ENCODE measurements at places on chromosomes 3 and 15.

DNA sequence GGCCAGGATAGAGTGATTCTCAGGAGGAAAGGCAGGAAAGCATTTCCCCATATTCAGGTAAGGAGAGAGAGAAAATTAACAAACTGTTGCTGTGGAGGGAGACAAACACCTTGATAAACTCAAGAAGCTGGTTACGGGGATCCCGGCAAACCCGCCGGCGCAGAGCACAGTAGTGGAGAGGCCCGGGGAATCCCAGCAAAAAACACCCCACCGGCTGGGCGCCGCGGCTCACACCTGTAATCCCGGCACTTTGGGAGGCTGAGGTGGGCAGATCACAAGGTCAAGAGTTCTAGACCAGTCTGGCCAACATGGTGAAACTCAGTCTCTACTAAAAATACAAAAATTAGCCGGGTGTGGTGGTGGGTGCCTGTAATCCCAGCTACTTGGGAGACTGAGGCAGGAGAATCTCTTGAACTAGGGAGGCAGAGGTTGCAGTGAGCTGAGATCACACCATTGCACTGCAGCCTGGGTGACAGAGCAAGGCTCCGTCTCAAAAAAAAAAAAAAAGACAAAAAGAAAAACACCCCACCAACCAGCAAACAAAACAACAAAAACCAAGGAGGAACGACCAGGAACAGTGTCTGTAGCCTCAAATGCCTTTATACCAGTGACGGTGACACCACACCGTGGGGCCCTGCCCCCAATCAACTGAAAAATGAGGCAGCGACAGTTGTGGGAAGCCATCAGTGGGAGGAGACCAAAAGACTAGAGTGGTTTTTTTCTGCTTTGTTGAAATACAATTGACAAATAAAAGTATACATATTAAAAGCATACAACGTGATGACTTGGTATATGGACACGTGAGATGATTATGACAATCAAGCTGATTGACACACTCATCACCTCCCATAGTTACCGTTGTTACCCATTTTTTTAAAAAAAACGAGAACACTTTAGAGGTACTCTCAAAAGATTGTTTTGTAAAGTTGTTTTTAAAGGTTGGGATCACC is 40.2 kb upstream of the IDH2 start:
- DNase-seq: peak; percentile 38

GRCh38 chr3:175222356-175222755 is 363.2 kb downstream of the NAALADL2 start:
- no peak for DNase-seq

GRCh38 chr3:49720855-49721595 is 1.5 kb upstream of the AMIGO3 start:
- DNase-seq: no peak

DNA sequence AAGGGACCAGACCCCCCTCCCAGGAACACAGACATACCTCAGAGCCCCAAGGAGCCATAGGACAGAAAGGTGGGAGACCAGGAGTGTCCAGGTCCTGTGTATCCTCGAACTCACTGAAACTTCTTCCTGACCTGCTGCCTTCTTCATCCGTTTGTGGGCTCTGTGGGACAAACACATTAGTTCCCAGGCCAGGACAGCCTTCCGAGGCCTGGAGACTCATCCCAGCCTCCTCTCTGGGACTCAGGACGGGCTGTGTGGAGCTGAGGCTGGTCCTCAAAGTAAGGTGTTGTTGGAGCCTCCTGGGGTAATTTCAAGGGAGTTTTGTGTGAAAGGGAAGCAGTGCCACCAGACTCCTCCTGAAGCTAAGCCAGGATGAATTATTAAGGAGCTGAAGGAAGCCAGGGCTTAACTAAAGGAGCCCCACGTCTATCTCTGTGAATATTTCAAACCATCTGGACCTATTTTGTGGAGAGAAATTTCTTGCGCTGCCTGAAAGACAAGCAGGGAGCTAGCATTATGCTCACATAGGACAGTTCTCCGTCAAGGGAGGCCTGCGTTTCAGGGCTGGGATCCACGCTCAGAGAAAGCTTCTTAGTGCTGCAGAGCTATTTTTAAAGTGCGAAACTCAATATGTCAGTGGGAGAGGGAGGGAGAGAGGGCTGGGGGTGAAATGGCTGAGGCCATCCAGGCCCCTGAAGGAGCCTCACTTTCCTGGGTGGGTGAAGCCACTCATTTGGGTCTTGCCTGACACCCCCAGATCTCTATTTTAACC is 29.8 kb upstream of the PLA2G4E start:
- no peak for DNase-seq

DNA sequence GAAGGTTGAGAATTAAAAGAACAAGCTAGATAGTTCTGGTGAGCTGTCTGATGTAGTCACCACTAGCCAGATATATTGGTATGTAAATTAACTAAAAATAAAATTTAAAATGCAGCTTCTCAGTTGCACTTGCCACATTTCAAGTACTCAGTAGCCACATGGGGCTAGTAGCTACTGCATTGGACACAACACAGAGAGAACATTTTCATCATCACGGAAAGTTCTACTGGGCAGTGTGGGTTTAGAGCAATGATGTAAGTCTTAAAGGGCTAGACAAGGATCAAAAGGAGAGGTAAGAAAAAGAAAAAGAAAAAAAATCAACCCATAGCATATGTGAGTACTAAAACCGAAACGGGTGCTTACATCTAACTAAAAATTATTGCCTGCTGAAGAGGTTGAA is 282.4 kb upstream of the LRRFIP2 start:
- DNase-seq: no peak

- no peak for DNase-seq
Measured at GRCh38 chr3:71401695-71402231, 181.8 kb downstream of the FOXP1 start.

- no peak for DNase-seq
Measured at GRCh38 chr15:48972750-48973503, 9.2 kb upstream of the SHC4 start.

GRCh38 chr15:36358094-36358493 is 221.3 kb upstream of the CDIN1 start:
- DNase-seq: no peak

- no peak for DNase-seq
Measured at GRCh38 chr3:195151866-195152541, 119.0 kb downstream of the XXYLT1 start.

- no peak for DNase-seq
Measured at GRCh38 chr15:69303337-69304181, 4.8 kb downstream of the PAQR5 start.

DNA sequence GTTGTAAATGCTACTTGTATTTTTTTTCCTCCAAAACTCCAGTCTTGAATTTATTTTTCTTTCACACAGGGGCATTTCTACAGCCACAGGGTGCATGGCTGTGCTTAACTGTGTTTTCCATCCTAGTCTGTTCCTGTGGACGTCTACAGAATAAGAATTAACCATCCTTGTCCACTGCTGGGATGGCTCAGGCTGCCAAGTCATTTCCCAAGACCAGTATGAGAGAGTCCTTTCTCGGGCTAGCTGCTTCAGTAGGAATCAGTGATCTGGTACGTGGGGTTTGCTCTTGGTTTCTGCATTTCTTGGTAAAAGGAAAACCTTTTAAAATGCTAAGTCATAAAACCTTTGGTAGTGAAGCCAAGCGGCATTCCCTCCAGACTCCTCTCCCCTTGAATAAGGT is 29.8 kb downstream of the CHDH start:
- DNase-seq: no peak

GRCh38 chr15:40769274-40770146 is at the start of gene C15orf62:
C15orf62 (plus strand) TSS chr15:40769980; CDS start chr15:40770496, 516 bp downstream.
- DNase-seq: peak; percentile 76

- DNase-seq: no peak
Measured at GRCh38 chr3:168285506-168285905, 189.8 kb upstream of the GOLIM4 start.

DNA sequence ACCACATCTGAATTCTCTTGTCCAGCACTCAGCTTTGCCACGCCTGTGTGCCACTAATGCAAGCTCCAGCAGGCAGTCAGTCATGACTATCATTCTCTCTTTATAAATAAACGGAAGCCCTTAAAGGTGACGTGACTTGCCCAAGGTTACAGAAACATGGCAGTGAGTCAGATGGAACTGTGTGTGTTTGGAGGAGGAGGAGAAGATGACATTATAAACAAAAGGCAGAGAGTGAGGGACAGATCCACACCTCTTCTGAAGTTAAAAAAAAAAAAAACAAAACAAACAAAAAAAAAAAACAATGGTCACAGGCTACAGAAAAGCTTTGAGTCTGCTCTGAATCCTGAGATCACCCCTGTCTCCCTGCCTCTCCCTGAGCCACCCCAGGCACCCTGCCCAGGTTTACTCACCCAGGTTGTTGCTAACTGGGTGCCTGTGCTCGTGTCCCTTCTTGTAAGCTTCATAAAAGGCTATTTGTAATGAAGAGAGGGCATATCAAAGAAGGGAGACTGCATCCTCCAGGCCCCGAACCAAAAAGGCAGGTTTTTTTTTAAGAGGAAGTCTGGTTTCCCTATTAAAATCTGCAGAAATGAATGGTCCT is 119.7 kb upstream of the PHLDB2 start:
- no peak for DNase-seq

DNA sequence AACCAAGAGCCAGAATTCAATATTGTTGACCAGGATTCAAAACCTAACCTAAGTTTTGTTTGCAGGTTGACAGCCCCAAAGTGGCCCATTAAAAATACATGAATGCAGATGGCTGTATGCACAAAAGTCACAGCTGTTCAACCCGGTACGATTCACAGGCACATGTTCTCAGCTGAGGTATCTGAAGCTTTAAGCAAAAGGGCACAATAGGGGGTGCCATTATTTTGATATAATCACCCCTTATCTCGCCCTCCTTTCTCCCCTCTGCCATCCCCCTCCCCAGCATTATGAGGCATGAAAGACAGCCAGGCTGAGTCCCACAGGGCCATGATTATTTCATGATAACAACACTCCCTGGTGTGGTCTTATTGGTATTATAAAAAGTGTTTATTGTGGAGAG is 264.9 kb downstream of the EBLN2 start:
- DNase-seq: no peak

GRCh38 chr3:135145581-135145980 is 350.5 kb downstream of the EPHB1 start:
- no peak for DNase-seq

DNA sequence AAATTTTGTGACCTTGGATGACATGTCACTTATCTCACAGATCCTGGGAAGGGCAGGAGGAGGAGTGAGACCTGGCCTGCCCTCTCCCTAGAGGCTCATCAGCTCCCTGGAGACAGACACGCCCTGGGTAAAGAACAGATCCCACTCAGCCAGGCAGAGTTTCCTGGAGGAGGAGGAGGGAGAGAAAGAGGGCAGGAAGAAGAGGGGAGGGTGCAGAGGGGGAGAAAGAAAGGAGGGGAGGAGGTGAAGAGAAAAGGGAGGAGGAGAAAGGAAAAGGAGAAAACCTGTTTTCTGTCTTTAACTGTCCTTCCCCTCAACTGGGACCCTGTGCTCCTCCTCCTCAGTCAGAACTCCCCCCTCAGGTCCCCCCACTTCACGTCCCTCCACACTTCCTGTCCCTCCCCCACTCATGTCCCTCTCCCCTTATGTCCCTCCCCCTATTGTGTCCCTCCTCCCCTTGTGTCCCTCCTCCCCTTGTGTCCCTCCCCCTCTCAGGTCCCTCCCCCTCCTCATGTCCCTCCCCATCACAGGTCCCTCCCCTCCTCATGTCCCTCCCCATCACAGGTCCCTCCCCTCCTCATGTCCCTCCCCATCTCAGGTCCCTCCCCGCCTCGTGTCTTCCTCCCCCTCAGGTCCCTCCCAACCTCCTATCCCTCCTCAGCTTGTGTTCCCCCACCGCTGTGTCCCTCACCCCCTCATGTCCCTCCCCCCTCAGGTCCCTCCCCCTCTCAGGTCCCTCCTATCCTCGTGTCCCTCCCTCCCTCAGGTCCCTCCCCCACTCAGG is 52.3 kb upstream of the CGNL1 start:
- no peak for DNase-seq

DNA sequence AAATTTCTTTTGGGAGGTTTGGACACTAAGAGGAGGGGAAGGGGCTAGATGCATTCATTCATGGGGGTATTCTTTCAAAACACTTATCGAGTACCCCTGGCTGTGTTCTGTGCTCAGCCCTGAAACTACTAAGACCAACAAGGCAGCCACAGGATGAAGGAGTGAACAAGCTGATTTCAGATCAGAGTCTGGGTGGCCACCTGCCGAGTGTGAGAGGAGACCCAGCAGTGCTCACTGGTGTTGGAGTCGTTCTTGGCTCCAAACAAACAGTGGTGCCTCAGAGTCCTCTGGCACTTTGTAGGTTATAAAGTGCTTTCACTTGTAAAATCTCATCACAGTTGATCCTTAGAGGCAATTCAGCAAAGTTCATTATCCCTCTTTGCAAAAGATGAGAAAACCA is 48.8 kb upstream of the CMTM8 start:
- no peak for DNase-seq

DNA sequence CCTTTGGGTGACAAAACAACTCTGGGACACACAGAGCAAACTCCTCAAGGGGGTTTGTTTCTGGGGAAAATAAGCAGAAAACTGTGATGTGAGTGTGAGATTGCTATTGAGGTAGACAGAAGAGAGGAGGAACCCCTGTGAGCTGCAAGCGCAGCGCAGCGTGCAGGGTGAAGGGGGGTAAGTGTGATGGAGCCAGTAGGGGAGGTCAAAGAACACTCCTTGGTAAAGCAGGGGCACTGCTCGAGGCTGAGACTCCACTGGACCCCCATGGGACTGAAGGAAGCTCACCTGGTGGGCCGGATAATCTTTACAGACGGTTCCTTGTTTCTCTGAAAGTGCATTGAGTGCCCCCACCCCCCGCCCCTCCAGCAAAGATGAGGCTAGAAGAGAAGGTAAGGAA is 7.5 kb downstream of the INAFM2 start:
- no peak for DNase-seq

DNA sequence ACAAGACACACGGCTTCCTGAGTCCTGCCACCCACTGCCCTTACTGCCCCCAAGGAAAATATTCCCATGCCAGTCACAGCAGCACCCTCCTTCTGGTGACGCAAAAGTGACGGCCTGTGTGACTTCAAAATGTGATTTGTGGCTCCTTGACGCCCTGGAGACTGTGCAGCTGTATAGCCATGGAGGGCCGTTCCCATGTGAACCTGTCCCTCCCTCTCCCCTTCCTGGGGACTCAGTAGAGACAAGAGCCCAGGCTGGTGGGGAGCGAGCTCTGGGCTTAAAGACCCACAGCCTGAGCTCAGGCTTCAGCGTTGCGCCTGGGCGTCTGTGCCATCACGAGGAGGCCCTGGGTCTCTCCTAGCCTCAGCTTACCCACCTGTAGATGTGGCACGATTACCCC is 78.2 kb downstream of the TOP2B start:
- DNase-seq: no peak

GRCh38 chr15:40118473-40118872 is 9.8 kb upstream of the BMF start:
- DNase-seq: no peak

- no peak for DNase-seq
Measured at GRCh38 chr3:153051427-153052095, 110.5 kb upstream of the RAP2B start.

DNA sequence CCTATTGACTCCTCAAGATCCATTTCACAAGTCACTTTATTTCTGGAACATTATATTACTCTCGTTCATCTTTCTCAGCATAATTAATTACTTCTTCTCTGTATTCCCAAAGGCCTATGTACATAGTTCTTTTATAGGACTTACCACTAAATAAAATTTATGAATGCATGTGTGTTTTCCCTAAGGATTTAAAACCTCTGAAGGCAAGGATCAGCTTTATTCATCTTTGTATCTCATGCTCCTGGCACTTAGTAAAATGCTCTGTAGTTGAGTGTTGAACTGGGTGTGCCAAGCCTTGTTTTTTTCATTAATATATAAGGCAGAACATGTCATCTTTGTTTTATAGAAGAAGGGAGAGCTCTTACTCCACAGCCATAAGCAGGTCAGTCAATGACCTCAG is 194.1 kb upstream of the ZPLD1 start:
- DNase-seq: no peak

- DNase-seq: peak; percentile 4
Measured at GRCh38 chr15:31396881-31397560, 70.4 kb downstream of the KLF13 start.

Measured in activated naive CD8-positive, alpha-beta T cell treated with anti-CD3 and anti-CD28 coated beads, Interleukin-2, amount 50 U/mL, for 24 hours (primary cell).